ENCODE measurements at places on chromosomes 1 and 21.
A peak's percentile ranks its signal among the peaks of the same experiment; 100 is the strongest.

DNA sequence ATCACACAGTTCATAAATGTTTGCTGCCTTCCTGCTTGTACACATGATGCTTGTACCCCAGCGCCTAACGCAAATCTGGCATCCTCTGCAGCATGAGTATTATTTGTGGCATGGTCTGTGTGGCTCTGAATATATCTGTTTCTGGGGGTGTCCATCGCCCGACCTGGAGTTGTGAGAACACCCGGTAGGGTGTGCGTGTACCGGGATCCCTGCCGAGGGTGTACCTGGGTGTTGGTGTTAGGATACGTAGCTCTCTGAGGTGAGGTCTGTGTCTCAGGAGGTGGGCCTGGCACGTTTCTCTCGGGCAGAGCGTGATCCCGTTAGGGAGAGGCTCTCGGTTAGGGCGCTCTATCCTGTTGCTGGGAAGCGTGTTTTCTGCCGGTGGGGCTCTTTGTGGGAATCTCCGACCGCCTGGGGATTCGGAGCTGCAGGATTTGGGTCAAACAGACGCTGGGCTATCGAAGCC, 10.4 kb upstream of the CDC20 start:
- DNase-seq, result no peak

DNA sequence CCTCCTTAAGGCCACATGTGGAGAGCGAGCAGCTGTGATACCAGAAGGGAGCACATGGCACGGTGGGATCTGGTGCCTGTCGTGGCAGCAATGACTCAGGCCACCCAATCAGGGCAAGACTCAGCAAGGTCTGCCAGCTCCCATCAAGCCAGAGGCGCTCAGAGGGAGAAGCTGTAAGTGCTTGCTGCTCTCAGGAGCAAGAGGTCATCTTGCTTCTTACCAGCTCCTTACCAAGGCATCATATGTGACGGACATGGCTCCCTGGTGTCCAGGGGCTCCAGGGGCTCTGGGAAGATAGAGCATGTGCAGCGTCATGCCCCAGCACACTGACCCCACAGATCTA, 72.9 kb downstream of the ITPKB start:
- DNase-seq, result no peak

DNA sequence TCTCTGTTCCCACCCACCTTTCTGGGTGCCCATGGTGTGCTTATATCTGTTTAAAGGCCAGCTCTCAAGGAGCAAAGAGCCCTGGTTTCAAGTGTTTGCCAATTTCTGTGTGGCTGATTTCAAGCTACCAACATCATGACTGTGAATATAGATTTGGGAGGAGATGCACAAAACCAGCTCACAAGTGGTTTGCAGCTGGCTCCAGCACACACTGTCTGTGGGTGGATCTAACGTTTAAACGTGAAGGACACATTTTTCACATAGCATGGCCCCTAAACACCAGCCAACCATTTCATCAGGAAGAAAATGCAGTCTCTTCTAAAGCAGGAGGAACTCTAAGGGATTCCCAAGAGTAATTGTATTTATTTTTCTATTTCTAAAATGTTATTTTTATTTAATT, 65.2 kb downstream of the FCRL5 start:
- DNase-seq, result no peak

DNA sequence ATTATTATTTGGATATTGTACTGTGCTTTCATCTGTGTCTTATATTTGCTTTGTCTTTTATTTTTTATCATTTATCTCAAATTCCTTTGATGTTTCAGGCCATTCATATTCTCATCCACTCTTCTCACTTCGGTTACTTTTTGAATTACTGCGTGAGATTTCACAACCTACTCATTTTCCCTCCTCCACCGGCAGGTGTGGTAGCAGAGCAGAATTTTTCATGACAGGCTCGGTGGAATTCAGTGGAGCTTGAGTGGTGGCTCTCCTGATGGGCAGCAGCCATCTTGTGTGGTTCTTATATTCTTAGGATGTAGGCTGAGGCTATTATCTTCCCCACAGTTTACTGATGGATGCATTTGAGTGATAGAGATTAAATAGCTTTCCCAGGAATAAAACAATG, 92.3 kb upstream of the IVNS1ABP start:
- no peak for DNase-seq

DNA sequence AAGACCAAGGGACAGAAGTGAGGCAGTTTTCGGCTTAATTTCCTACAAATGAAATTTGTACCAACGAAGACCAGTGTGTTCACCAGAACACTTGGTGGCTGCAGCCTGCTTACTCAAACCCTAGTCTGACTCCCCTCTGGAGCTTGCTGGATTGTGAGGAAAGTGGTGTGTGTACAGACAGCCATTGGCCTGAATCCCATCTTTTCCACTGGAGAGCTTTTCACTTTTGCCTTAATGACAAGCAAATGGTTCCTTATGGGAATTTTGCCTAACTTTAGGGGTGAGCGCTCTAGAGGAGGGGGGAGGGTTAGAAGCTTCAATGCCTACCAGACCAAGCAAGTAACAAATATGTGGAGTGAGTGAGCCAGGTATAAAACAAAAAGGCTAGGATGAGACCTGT, 17.3 kb downstream of the METTL13 start:
- DNase-seq, result no peak

DNA sequence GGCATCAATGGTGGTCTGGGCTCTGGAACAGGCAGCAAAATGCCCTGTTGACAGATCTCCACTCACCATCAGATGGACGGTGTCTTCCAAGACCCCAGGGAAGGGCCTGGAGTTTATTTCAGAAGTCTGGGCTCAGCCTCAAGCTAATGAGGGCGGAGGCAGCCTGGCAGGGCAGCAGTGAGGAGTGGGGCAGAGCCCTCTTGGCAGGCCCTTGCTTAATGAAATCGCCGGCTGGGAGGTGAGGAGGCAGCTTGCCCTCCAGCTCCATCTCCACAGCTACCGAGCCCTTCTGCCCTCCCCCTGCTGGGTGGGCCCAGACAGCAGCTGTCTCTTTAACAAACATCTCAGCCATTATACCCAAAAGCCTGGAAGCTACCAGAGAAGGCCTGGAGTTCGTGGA, 22.0 kb upstream of the GRIK3 start:
- no peak for DNase-seq

DNA sequence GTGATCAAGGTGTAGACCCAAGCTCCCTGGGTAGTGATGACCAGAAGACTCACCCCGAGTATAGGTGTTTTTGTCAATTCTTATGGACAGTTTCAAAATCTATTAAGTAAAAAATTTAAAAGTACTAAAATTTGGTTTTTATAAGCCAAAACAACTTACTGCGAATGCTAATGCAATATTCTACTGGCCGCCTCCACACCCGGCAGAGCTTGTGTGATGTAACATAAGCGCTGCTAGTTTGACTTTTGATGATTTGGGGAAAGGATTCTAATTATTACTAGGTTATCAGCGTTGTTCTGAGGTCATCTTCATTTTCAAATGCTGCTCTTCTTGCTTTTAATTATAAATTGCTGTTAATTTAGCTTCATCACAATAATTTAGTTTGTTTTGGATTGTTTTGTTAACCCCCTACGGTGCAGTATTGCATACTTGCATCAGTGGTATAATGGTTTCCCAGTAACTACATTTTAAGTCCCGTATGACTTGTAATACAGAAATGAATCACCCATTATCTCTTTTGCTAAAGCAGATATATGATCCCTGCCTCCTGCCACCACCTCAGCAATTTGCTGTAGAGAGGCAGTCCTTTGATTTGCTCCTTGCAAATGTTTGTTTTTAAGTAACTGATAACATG, 178.0 kb downstream of the SDCCAG8 start:
- no peak for DNase-seq

- DNase-seq, result no peak
Observed at GRCh38 chr1:936348-937264, 12.9 kb downstream of the SAMD11 start.

GRCh38 chr21:24289539-24289938, 1317.7 kb downstream of the MRPL39 start:
- DNase-seq, result no peak

GRCh38 chr1:234897390-234897749, 231.3 kb downstream of the TOMM20 start:
- no peak for DNase-seq

DNA sequence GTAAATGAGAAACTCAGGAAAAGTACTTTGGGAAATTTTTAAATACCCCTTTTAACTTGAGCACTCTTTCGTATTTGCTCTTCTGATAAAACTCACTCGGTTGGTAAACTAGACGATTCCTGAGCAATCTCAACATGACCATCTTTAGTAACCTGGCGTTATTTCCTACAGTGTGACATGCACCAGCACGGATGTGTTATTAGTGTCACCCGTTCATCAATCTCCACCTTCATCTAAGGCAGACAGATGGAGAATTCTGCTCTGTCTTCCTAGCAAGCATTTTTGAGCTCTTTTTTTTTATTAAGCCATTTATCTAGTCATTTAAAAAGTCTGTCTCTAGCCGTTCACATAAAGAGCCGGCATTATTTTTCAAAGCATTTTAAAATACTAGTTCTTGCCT, 155.2 kb downstream of the DISP1 start:
- DNase-seq, result no peak

DNA sequence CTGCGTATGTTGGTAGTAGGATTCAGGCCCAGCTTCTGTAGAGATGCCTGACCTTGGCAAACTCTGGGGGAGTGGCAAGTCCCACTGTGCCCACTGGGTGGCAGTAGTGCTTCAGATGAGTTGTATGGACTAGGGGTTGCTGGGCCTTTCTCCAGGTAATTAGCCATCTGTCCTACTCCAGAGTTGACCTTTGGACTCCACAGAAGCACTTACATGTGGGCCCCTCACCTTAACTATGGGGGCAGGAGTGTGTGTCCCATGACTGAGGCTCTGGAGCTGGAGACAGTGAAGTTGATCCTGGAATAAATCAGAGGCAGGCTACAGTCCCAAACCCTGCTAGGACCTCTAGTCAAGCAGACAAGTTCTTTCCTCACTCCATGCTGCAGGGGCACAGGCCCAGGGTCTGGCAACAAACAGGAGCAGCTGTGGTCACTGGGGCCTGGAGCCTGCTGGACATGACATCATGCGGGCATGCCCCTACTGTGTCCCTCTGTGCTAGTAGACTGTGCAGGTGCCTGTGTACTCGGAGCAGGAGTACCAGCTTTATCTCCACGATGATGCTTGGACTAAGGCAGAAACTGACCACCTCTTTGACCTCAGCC, 4.6 kb downstream of the DMAP1 start:
- peak; percentile 31 for DNase-seq

DNA sequence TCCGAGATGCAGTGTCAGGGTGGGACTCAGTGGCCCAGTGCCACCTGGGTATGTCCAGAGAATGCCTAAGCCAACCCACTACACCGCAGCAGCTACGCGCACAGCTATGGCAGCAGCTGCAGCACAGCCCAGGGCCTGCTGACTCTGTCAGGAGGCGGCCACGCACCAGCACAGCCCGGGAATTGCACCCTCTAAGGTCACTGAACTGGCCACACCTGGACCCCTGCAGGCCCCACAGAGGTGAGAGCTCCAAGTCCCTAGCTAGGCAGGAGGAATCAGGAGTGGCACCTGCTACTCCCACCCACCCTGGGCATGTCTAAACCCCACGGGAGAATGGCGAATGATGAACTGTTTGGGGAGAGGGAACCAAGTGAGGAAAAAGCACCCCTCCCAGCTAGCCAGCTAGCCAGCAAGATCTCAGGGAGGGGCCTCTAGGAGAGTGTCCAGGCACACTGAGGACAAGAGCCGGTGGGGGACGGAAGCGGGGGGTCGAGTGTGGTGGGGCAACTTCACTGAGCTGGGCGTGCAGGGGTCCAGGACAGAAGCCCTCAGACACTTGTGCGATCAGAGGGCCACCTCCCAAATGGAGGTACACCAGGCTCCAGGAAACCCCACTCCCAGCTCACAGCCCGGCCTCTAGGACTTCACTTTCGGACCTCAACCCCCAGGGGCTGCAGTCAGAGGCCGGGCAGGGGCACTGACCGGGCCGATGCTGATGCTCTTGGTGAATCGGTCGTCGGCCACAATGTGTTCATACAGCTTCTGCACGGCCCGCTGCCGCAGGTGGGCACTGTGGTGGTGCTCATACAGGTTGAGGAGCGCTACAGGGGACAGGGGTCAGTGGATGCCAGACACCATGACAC, 13.9 kb downstream of the LSS start:
- no peak for DNase-seq

GRCh38 chr1:247605286-247605685, at the start of gene OR2G3:
TSS of gene OR2G3 (plus strand) at chr1:247605586. CDS start at chr1:247605586, 0 bp downstream.
- no peak for DNase-seq

DNA sequence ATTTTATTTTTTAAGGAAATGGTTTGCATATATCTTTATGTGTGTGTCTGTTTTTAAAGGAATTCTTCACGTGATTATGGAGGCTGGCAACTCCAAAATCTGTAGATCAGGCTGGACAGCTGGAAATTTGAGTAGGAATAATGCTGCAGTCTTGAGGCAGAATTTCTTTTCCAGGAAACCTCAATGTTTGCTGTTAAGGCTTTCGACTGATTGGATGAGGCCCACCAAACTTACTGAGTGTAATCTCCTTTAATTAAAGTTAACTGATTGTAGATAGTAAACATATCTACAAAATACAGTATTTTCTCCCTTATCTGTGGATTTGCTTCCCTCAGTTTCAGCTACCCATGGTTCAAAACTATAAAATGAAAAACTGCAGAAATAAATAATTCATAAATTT, 883.1 kb downstream of the TTLL7 start:
- no peak for DNase-seq

DNA sequence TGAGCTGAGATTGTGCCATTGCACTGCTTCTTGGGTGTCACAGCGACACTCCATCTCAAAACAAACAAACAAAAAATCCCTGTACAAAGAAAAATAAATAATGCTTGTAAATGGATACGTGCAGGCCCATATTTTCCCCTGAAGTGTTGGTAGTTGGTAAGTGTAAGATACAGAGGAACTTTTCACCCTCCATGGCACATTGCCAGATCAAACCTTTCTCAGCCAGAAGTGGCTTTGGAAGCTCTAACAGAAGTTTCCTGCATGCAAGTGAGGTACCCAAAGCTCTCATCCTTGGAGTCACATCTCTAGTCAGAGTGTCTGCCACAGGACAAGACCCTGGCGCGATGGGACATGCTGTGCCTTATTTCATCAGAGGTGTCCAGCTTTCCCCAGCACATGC, 7.3 kb downstream of the NDUFV3 start:
- DNase-seq, result no peak

DNA sequence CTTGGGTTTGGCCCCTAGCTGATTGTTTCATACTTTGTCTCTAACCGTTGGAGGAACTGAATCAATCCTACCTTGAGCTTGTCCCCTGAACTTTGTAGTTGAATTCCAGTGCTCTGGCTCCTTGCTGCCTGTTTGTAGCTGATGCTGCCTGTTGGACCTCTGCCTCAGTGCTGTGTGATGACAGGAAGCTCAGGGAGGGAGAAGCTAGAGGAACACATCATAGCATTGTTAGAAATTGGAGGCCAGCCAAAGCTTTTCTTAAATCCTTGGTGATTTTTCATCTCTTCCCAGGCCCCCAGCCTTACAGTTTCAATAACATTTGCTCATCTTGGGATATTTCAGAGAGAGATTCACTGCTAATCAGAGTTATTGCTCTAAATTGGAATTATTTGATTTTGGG, 34.0 kb downstream of the MACF1 start:
- peak; percentile 51 for DNase-seq
